ENCODE measurements at places on chromosomes 6 and 20.

DNA sequence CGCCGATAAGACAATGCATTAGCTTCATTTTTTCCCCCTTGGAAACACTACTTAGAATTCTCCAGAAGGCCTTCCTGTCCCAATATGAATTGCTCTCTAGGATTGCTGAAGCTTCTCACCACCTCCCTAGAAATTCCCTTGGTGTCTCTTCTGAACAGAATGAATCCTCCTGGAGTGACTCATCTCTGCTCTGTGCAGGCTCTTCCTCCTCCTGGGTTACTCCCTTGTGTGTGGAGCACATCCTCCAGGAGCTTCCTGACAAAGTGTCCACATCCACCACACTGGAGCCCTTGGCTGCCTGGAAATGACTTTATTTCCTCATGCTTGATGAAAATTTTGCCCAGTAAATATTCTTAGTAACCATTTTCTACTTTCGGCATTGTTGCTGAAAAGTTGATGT is 54.4 kb downstream of the DTNBP1 start:
- no peak for DNase-seq

GRCh38 chr6:58198301-58198700 is 880.9 kb downstream of the PRIM2 start:
- DNase-seq, result no peak

DNA sequence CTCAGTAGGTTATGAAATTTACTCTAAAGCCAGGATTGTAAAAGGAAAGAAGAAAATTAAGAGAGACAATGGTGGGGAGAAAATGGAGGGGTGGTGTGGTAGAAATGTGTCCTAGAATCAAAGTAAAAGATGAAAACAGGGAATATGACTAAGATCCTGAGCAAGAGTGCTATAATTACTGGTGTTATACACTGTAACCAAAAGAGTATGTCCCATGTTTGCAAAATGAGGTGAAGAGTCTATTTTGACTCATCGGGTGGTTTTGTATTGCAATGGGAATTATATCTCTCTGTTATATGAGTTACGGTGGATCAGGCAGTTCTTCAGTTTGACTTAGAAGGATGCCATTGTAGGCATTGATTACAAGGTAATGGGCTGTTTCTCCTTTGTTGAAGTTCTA is 8.5 kb downstream of the L3MBTL3 start:
- DNase-seq, result no peak

- no peak for DNase-seq
Observed at GRCh38 chr20:49824206-49824605, 11.6 kb downstream of the SLC9A8 start.

DNA sequence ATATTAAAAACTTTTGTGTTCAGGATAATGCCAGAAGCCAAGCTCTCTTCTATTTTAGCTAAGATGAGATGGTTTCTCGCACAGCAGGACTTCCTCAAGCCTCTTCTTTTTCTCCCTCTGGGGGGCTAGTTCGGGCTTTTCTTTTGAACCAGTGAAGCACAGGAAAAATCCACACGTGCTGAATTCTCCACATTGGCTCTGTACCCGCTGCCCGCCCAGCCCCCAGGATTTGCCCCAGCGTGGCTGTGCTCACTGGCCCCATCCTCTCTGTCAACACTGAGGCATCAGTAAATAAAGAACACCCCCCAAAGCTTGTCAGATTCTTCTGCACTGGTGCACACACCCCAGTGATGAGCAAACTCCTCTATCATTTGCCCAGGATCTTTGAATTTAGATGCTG is 232.8 kb downstream of the ZNF217 start:
- no peak for DNase-seq

DNA sequence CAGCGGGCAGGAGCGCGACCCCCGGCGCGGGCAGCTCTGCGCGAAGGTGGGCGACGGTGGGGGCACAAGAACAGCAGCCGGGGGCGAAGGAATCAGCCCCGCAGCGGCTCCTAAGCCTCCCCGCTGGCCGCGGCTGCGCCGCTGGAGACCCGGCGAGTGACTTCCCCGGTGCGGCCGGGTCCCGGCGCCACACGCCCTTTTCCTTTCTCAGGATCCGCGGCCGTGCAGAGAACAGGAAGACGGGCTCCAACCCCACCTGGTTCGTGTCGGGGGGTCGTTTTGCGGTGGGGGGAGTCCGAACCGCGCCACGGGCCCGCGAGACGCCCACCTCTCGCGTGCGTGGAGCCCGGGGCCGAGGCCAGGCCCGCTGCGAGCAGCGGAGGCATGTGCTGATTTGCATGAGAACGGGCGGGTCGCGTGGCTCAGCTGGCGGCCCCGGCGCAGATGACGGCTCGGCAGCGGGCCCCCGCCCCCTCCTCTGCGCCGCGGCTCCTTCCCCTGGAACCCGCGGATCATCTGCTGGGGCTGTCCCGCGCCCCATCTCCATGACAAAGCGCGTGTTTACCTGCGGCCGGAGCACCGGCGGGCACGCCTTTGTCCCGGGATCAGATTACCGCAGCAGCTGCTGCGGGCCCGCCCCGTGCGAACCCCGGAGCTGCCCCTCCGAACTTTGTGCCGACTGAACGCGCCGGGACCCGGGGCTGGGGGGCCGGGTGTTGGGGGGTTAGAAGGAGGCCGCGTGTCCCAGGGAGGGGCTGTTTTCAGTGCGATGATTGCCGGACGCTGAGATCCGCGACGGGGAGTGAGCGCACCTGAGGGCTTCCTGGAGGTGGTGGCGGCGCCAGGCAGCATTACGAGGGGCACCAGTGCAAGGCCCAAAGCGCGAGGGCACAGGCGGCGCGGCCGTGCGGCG is 4.9 kb upstream of the DLL1 start:
- no peak for DNase-seq

GRCh38 chr6:49666930-49667757 is 30.5 kb upstream of the RHAG start:
- no peak for DNase-seq

- DNase-seq, result no peak
Observed at GRCh38 chr6:110944681-110945151, 13.8 kb upstream of the GTF3C6 start.

DNA sequence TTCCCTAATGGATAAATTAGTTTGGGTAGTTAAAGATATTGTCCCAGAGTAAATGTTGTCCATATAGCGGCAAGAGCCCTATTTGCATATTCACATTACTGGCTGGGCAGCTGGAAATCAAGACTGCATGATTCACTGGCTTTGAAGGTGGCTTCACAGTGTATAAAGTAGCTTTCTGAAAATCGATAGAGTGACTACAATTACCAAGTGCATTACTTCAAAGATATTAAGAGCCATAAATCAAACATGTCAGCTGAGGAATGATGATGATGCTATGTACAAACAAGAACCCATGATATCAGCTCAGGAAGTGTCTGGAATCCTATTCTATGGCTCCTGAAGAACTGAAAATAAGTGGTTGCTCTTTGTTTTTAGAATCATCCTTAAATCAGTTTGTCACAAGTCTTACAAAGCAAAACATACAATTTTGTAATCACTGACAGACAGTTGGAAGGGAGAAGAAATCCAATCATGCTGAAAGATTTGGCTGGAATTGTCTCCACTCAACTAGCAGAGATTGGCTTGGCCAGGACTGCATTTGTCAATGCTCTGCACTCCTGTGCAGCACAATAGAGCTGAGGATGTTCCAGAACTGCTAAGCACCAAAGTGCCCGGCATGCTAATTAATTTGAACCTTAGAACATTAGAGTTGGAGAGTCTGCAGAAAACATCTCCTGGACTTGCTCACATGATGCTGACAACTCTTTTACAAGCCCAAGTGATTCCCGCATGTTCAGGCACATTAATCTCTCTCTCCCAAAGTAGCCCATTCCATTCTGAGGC is 77.9 kb upstream of the B3GAT2 start:
- DNase-seq, result no peak

- DNase-seq, result no peak
Observed at GRCh38 chr6:454148-454991, 62.8 kb downstream of the IRF4 start.

DNA sequence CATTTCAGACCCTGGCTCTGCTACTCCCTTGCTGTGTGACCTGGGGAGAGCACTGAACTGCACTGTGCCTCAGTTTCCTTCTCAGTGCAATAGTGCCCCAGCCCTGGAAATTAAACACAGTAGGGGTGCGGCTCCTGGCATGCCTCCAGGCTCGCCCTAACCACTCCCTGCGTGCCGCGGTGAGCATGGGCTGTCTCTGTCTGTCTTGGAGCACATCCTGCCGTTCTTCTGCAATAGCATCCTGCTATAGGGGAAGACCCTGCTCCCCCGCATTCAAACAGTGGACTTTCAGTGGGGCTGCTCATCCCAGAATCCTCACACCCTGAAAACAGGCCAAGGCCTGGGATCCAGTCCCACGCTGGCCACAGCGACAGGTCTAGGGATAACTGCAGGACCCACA is 129.5 kb downstream of the FOXC1 start:
- DNase-seq, result no peak

- DNase-seq, result no peak
Observed at GRCh38 chr20:49132995-49133478, 55.1 kb downstream of the STAU1 start.

GRCh38 chr6:163151212-163151611 is 263.3 kb upstream of the QKI start:
- no peak for DNase-seq

DNA sequence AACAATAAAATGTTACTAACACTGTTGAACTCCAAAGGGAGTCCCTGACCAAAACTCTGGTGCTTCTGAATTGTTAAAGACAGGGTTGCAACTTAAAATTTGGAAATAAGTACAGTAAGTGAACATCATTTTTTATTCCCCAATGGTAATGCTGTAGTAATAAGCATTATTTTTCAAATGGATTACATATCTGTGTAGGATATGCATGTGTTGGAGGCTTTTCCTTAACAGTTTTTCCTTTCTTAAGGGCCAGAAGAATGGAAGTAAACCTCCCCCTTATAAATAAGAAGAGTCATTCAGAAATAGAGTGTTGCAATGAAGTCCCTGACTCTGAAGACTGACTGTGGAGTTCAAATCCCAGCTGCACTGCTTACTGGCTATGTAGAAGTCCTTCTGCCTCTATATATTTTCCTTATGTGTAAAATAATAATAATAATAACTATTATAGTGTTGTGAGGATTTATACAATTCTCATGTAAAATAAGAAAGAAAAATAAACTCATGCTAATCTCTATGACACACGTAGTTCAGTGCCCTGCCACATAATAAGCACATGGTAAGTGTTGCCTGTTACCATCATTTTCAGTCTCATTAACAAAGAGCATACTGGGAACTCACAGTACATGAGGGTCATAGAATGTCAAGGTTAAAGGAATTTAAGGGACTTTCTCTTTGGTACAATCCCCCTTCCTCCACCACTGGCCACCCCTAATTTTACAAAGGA is 129.8 kb upstream of the SMLR1 start:
- DNase-seq, result no peak

- DNase-seq, result no peak
Observed at GRCh38 chr6:133129556-133129955, 111.6 kb upstream of the EYA4 start.

GRCh38 chr6:29739882-29740261 is 16.6 kb downstream of the HLA-F start:
- DNase-seq, result no peak

- no peak for DNase-seq
Observed at GRCh38 chr20:9794831-9795230, 44.0 kb downstream of the PAK5 start.

- DNase-seq, result no peak
Observed at GRCh38 chr6:134117409-134117808, 65.0 kb upstream of the SLC2A12 start.

GRCh38 chr20:17210983-17211382 is 15.9 kb upstream of the PCSK2 start:
- no peak for DNase-seq

- no peak for DNase-seq
Observed at GRCh38 chr20:23356203-23356602, 5.6 kb downstream of the NXT1 start.
